ENCODE measurements at places on chromosomes 13 and 19. TPM values are rescaled to one million over a fixed set of nuclear protein-coding genes. Genes with fewer than 3 reads are reported as not detected.
A peak's percentile ranks its signal among the peaks of the same experiment; 100 is the strongest.

GRCh38 chr13:19587635-19588300 lies 26.4 kb upstream of the TPTE2 start:
- no peaks in the 10 kb centered on the region for H3K36me3 ChIP-seq
- no peak overlapping the region for H3K4me3 ChIP-seq
- H3K27ac ChIP-seq = no peak overlapping the region
- peaks cover 21% of the 10 kb centered on the region for H3K4me1 ChIP-seq
- no peaks in the 10 kb centered on the region for H3K27me3 ChIP-seq
- no peak for DNase-seq

Gene GIPC1
- 43.4 TPM for polyA plus RNA-seq

- DNase-seq = peak; percentile 67
- H3K4me3 ChIP-seq = peak overlapping the region; percentile 65
- H3K27me3 ChIP-seq = no peaks in the 10 kb centered on the region
- H3K27ac ChIP-seq = peak overlapping the region; percentile 99
- no peaks in the 10 kb centered on the region for H3K36me3 ChIP-seq
- H3K4me1 ChIP-seq = peaks cover 47% of the 10 kb centered on the region
Measured at GRCh38 chr13:40388617-40389016, 277.8 kb downstream of the FOXO1 start.

Gene ZNF526
- 9.0 TPM for polyA plus RNA-seq

DNA sequence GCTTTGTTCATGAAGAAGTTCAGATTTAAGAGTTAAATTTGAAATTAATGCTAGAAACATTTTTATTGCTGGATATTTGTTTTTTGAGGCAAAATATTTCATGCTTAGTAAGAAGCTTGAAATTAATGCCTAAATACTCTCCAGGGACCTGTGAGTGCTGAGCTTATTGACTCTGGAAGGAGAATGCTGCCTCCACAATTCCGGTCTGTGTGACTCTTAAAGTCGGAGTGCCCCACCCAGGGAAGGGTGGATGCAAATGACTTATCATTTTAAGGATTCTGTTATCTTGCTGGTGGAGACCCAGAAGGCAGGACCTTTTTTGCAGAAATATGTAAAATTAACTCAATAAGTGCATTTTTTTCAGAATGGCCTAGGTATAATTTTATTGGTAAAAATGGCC lies 143.8 kb upstream of the RXFP2 start:
- no peak overlapping the region for H3K27ac ChIP-seq
- H3K36me3 ChIP-seq = no peaks in the 10 kb centered on the region
- H3K4me3 ChIP-seq = no peak overlapping the region
- no peaks in the 10 kb centered on the region for H3K4me1 ChIP-seq

Gene TEX29
- polyA plus RNA-seq = not detected

Gene CALR3
- not detected for polyA plus RNA-seq

Gene NBEA
- 0.14 TPM for polyA plus RNA-seq

Gene CFD
- polyA plus RNA-seq = 6.9 TPM

- no peaks in the 10 kb centered on the region for H3K27me3 ChIP-seq
- DNase-seq = no peak
- no peaks in the 10 kb centered on the region for H3K4me1 ChIP-seq
- no peak overlapping the region for H3K4me3 ChIP-seq
- no peak overlapping the region for H3K27ac ChIP-seq
Measured at GRCh38 chr13:94308832-94309231, 170.7 kb downstream of the DCT start.

Gene ACP5
- 11.8 TPM for polyA plus RNA-seq

Gene ANKLE1
- 0.47 TPM for polyA plus RNA-seq

GRCh38 chr19:27679905-27680304 lies 1533.0 kb downstream of the UQCRFS1 start:
- no peaks in the 10 kb centered on the region for H3K27me3 ChIP-seq
- no peak overlapping the region for H3K27ac ChIP-seq
- no peaks in the 10 kb centered on the region for H3K4me1 ChIP-seq
- no peaks in the 10 kb centered on the region for H3K36me3 ChIP-seq
- H3K4me3 ChIP-seq = no peak overlapping the region

DNA sequence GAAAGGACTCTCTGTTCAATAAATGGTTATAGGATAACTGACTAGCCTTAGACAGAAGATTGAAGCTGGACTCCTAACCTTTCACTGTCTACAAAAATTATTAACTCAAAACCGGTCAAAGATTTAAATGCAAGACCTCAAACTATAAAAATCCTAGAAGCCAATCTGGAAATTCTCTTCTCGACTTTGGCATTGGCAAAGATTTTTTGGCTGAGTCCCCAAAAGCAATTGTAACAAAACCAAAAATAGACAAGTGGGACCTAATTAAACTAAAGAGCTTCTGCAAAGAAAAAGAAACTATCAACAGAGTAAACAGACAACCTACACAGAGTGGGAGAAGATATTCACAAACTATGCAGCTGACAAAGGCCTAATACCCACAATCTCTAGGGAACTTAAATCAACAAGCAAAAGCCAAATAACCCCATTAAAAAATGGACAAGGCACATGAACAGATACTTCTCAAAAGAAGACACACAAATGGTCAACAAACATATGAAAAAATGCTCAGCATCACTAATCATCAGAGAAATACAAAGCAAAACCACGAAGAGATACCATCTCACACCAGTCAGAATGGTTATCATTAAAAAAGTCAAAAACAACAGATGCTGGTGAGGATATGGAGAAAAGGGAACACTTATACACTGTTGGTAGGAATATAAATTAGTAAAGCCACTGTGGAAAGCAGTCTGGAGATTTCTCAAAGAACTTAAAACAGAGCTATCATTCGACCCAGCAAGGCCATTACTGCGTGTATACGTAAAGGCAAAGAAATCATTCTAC lies 266.3 kb downstream of the DNAJC15 start:
- H3K36me3 ChIP-seq = no peaks in the 10 kb centered on the region
- no peaks in the 10 kb centered on the region for H3K27me3 ChIP-seq
- H3K27ac ChIP-seq = no peak overlapping the region
- no peak for DNase-seq
- no peaks in the 10 kb centered on the region for H3K4me1 ChIP-seq
- no peak overlapping the region for H3K4me3 ChIP-seq

Gene B3GNT8
- polyA plus RNA-seq = 11.1 TPM

GRCh38 chr13:21149568-21149967 lies 26.8 kb downstream of the SKA3 start:
- H3K27me3 ChIP-seq = no peaks in the 10 kb centered on the region
- H3K4me1 ChIP-seq = peaks cover 1% of the 10 kb centered on the region
- peaks cover 15% of the 10 kb centered on the region for H3K36me3 ChIP-seq
- no peak overlapping the region for H3K4me3 ChIP-seq

- H3K27ac ChIP-seq = no peak overlapping the region
- H3K36me3 ChIP-seq = no peaks in the 10 kb centered on the region
- peaks cover 12% of the 10 kb centered on the region for H3K4me1 ChIP-seq
- DNase-seq = no peak
Measured at GRCh38 chr13:99406799-99407201, 94.5 kb upstream of the TM9SF2 start.

GRCh38 chr13:106499896-106500295 lies 35.6 kb downstream of the EFNB2 start:
- no peak overlapping the region for H3K27ac ChIP-seq
- H3K27me3 ChIP-seq = no peaks in the 10 kb centered on the region
- H3K36me3 ChIP-seq = no peaks in the 10 kb centered on the region

GRCh38 chr13:87669379-87669978 lies 1.7 kb upstream of the SLITRK5 start:
- no peak overlapping the region for H3K4me3 ChIP-seq
- H3K27me3 ChIP-seq = peaks cover 10% of the 10 kb centered on the region
- DNase-seq = no peak
- H3K36me3 ChIP-seq = no peaks in the 10 kb centered on the region

Gene CBY2
- polyA plus RNA-seq = not detected

- peaks cover 14% of the 10 kb centered on the region for H3K36me3 ChIP-seq
- DNase-seq = no peak
- peak overlapping the region; percentile 85 for H3K27ac ChIP-seq
- no peaks in the 10 kb centered on the region for H3K27me3 ChIP-seq
Measured at GRCh38 chr19:39405261-39405957, 1.2 kb upstream of the ZFP36 start.

DNA sequence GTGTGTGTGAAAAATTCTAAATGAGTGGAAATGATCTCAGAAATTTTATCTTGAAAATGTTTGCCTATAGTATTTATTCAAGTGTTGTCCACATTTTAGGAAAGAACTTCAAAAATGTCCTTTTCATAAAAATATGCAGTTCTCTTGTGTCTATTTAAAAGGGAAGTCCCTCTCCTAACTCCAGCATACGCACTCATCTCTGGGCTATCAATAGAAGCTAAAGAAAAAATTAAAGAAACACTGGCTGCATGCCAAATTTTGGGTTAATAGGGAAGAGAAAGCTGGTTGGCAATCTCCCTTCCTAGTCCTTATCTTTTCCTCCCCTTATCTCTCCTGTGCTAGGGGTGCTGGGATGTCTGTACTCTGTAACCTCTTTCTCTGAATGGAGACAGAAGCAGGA lies 313.3 kb downstream of the ENOX1 start:
- H3K4me3 ChIP-seq = no peak overlapping the region
- H3K36me3 ChIP-seq = no peaks in the 10 kb centered on the region
- H3K4me1 ChIP-seq = no peaks in the 10 kb centered on the region
- no peaks in the 10 kb centered on the region for H3K27me3 ChIP-seq

GRCh38 chr13:45930177-45930576 lies 78.6 kb upstream of the SIAH3 start:
- H3K4me1 ChIP-seq = no peaks in the 10 kb centered on the region
- no peak for DNase-seq
- H3K27me3 ChIP-seq = no peaks in the 10 kb centered on the region
- H3K27ac ChIP-seq = no peak overlapping the region
- H3K36me3 ChIP-seq = no peaks in the 10 kb centered on the region
- H3K4me3 ChIP-seq = no peak overlapping the region

Gene MCF2L
- polyA plus RNA-seq = 2.5 TPM

DNA sequence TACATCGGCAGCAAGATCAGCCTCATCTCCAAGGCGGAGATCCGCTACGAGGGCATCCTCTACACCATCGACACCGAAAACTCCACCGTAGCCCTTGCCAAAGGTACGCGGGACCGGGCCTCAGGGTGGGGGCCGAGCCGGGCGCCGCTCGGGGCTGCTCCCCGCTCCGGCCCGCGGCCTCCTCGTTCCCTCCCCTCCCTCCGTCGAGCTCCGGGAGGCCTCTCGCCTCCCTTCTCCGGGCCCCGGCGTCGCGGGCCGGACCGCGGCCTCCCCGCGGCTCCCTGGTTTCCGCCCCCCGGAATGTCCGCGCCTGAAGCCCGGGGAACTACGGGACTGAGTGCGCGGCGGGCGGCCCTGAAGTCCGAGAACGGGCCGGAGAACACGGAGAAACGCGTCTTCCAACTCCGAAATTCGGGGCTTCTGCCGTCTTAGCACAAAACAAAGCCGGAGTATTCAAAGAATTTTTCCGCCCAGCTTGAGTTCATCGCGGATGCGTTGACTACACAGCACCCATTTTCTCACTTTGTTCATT lies 423 bp downstream of the LSM14A start:
- peak overlapping the region; percentile 90 for H3K27ac ChIP-seq
- H3K4me1 ChIP-seq = peaks cover 46% of the 10 kb centered on the region
- no peak for DNase-seq
- H3K27me3 ChIP-seq = no peaks in the 10 kb centered on the region
- no peaks in the 10 kb centered on the region for H3K36me3 ChIP-seq
- peak overlapping the region; percentile 93 for H3K4me3 ChIP-seq

GRCh38 chr13:63605403-63605802 lies 2189.8 kb upstream of the PCDH20 start:
- H3K4me1 ChIP-seq = no peaks in the 10 kb centered on the region
- H3K27me3 ChIP-seq = no peaks in the 10 kb centered on the region

Gene TMEM145
- not detected for polyA plus RNA-seq

GRCh38 chr13:46207828-46208227 lies 3.9 kb upstream of the LRRC63 start:
- H3K27me3 ChIP-seq = no peaks in the 10 kb centered on the region
- H3K4me3 ChIP-seq = no peak overlapping the region
- no peaks in the 10 kb centered on the region for H3K36me3 ChIP-seq

GRCh38 chr19:35451338-35452096 lies 3.5 kb downstream of the FFAR2 start:
- H3K27ac ChIP-seq = no peak overlapping the region
- H3K4me1 ChIP-seq = peaks cover 23% of the 10 kb centered on the region
- H3K27me3 ChIP-seq = no peaks in the 10 kb centered on the region
- no peak for DNase-seq
- no peaks in the 10 kb centered on the region for H3K36me3 ChIP-seq
- no peak overlapping the region for H3K4me3 ChIP-seq

- no peak overlapping the region for H3K27ac ChIP-seq
- no peak overlapping the region for H3K4me3 ChIP-seq
- no peak for DNase-seq
- H3K36me3 ChIP-seq = no peaks in the 10 kb centered on the region
- peaks cover 9% of the 10 kb centered on the region for H3K27me3 ChIP-seq
Measured at GRCh38 chr19:35414442-35414841, 33.6 kb upstream of the FFAR2 start.

- H3K4me1 ChIP-seq = peaks cover 55% of the 10 kb centered on the region
- no peak for DNase-seq
- peak overlapping the region; percentile 98 for H3K27ac ChIP-seq
- peak overlapping the region; percentile 88 for H3K4me3 ChIP-seq
Measured at GRCh38 chr19:2236064-2236313, 140 bp downstream of the PLEKHJ1 start.

Gene LHB
- not detected for polyA plus RNA-seq

DNA sequence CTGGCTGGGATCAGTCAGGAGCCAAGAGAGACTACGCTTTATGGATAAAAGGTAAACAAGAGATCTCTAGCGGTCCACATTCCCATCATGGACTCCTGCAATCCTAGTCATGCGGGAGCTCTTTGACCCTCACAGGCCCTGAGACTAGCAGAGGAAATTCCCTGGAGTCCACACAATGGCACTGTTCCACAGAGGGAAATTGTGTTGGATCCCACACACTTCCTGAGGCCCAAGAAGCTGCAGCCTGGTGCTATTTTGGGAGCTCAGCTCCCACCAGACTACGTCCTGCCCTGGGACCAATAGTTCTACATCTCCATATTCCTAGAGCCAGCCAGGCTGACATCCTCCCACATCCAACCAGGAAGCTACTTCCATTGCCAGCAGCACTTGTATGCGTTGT lies 2358.4 kb downstream of the PCDH9 start:
- no peaks in the 10 kb centered on the region for H3K27me3 ChIP-seq
- DNase-seq = no peak
- H3K4me1 ChIP-seq = no peaks in the 10 kb centered on the region
- no peak overlapping the region for H3K4me3 ChIP-seq

DNA sequence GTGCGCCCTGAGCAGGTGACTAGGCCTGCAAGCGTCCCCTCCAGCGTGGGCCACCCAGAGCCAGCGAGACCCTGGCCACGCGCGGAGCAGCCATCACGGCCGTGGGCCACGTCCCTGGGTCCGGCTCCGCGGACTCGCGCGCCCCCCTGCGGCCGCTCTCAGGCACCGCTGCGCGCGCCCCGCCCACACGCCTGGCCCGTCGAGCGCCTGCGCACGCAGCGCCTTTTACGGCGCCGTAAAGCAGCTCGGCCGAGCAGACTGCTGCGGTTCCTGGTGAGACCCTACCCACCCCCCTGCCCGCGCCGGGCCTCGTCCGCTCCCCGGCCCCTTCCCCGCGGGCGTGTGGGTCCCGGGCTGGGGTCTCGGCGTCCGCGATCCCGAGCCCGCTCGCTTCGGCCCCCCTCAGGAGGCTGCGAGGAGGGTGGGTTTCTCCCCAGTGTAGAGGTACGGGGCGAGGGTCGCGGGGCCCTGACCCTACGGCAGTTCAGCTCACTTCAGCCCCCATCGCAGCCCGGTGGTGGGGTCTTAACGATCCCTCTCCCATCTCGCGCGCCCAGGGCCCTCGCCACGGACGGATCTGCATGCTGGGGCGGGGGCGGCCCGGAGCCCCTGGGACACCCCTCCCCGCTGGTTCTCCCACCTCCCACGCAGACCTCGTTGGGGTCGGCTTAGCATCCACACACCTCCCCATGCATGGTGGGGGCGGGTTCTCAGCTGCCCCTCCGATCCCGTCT lies at the start of gene TRAPPC5:
TSS of gene TRAPPC5 (plus strand) at position 228 of the 734 bp plus-strand sequence. CDS start 1,421 bp downstream, outside the sequence.
- H3K4me1 ChIP-seq = peaks cover 35% of the 10 kb centered on the region
- peak within 1 kb of the TSS; percentile 82 for H3K27ac ChIP-seq
- H3K36me3 ChIP-seq = peaks cover 6% of the 10 kb centered on the region
- H3K27me3 ChIP-seq = no peaks in the 10 kb centered on the region
